NCI-H1436 treated with DMSO at 0.1 percent for 48 hours (cell line): ENCODE measurements at places on chromosomes 16 and 17.

DNA sequence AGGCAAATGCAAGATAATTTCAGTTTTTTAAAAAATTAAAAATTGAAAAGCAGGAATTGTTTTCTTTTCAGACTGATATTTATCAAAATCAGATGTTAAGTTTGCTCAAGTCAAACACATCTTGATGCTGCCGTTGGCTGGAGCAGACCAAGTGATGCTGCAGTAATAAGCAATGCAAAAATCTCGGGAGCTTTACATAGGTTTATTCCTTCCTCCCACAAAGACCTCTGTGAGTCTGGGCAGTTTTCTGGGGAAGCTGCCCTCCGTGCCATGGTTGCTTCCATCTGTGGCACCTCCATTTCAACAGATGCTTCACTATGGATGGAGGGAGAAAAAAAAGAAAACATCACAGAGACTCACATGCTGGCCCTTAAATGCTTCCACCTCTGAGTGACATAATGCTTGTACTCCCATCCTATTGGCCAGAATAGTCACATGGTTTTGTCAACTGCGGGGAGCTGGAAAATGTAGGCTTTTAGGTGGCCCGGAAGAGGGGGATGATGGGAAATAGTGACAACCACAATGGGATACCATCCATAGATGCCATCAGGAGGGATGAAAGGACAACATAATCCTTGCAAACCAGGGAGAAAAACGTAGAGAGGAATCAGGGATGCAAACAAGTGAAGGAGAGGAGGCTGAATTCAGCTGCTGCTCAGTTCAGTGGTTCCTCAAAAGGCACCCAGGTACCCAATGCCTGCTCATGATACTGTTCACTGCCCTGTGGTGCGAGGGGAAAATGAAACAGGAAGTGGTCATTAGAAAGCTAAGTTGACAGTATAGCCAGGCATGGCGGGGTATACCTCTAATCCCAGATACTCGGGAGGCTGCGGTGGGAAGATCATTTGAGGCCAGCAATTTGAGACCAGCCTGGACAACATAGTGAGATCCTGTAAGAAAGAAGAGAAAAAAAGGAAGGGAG lies 13.5 kb upstream of the ERCC4 start:
- no peak for DNase-seq

GRCh38 chr16:68081861-68082628 lies 3.1 kb upstream of the NFATC3 start:
- no peak for DNase-seq

- no peak for DNase-seq
These were observed 78.1 kb upstream of the ZFHX3 start for GRCh38 chr16:73125850-73126524.

DNA sequence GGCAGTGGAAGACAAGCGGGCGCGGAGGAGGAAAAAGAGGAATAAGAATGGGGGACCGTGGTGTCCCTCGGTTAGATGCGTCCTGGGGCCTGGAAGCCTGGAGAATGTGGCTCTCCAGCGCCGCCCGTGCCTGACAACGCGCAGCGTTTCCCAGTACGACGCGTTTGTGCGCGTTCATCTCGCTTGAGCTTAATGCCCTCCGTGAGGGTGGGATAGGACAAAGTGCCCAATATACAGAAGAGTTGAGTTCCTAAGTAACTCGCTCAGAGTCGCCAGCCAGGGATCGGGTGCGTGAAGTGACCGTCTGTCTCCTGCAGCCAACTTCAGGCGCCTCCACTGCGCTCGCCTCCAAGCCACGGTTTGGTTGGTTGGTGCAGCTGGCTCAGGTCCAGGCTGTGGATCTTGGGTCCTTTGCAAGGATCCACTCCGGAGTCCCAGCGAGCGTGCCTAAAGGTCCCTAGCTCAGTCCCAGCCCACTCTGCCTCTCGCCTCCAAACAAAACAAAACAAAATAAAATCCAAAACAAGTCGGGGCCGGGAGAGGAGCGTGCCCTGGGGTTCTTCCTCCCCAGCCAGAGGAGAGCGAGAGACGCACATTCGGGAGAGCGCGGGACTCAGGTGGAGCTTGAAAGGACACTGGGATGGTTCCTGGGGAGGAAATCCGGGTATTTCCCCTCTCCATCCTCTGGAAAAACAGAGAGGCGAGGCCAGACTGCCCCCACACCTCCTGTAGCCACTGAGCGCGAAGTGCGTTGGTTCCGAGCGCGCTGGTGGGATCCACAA lies 974 bp downstream of the GALR2 start:
- no peak for DNase-seq

DNA sequence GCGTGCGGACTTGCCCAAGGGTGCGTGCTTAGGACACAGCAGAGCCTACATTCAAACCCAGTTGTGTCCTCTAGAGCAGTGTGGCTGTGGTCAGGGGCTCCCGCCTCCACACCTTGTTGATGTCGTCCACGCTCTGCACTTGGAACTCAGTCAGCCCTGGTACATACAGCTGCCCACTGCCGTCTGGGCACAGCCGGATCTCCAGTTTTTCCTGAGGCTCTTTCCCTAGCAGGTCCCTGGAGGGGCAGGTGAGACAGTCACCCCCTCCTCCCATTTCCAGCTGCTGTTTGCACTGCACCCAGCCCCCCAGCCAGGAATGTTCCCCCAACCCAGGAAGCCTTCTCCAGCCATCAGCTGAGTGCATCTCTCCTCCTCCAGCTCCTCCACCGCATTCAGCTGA lies 25.7 kb downstream of the KATNB1 start:
- DNase-seq: no peak
